ENCODE measurements at places on chromosomes 3 and 15.

- no peak for DNase-seq
Observed at GRCh38 chr3:146154995-146155394, 6.0 kb downstream of the PLOD2 start.

GRCh38 chr15:58355382-58355971, 76.3 kb upstream of the LIPC start:
- no peak for DNase-seq

DNA sequence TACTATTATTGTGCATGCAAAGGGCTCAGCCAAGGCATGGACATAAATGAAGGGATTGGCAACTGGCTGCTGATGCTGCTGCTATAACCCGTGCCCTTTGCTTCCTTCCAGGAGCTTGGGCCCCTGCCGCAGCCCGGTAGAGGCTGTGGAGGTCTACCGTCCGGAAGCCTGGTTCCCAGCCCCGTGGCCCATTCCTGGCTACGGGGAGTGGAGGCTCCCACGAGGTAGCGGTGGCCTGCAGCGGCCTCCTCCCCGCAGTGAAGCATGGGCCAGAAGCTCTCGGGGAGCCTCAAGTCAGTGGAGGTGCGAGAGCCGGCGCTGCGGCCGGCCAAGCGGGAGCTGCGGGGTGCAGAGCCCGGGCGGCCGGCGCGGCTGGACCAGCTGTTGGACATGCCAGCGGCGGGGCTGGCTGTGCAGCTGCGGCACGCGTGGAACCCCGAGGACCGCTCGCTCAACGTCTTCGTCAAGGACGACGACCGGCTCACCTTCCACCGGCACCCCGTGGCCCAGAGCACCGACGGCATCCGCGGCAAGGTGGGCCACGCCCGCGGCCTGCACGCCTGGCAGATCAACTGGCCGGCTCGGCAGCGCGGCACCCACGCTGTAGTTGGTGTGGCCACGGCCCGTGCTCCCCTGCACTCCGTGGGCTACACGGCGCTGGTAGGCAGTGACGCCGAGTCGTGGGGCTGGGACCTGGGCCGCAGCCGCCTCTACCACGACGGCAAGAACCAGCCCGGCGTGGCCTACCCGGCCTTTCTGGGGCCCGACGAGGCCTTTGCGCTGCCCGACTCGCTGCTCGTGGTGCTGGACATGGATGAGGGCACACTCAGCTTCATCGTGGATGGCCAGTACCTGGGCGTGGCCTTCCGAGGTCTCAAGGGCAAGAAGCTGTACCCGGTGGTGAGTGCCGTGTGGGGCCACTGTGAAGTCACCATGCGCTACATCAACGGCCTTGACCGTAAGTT, 15.0 kb downstream of the SPSB4 start:
- DNase-seq: peak; percentile 52

DNA sequence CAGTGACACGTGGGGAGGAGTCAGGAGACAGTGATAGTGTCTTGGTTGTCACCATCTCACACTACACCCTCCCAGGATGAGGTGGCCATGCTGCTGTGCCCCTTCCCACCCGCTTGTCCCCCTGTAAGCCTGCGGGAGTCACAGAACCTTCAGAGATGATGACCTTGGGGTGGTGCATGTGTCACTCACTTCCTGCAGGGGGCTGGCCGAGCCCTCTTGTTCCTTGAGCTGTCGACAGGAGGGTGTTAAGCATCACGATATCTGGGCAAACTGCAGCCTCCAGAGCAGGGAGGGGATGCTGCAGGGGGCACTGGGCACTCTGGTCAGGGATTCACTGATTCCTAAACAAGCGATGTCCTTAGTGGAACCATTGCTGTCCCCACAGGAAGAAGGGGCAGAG, 27.7 kb downstream of the FAH start:
- no peak for DNase-seq

GRCh38 chr15:64842096-64842939, 603 bp downstream of the PLEKHO2 start:
- DNase-seq: peak; percentile 78

GRCh38 chr3:8532251-8532871, 30.7 kb downstream of the LMCD1 start:
- DNase-seq: no peak

- DNase-seq: no peak
Observed at GRCh38 chr3:138933981-138934691, 12.8 kb downstream of the FOXL2 start.

DNA sequence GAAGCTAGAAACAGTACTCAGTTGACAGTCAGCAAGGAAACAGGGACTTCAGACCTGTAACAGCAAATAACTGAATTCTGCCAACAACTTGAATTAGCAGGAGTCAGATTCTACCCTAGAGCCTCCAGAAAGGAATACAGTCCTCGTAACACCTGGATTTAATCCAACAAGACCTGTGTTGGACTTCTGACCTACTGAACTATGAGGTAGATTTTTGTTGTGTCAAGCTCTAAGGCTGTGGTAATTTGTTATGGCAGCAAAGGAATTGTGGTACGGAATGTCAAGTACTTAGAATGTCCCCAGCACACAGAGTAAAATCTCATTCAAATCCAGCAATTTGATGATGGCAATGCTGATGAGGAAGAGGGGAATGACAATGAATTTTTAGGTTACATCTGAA, 234.1 kb downstream of the LRRN1 start:
- no peak for DNase-seq

DNA sequence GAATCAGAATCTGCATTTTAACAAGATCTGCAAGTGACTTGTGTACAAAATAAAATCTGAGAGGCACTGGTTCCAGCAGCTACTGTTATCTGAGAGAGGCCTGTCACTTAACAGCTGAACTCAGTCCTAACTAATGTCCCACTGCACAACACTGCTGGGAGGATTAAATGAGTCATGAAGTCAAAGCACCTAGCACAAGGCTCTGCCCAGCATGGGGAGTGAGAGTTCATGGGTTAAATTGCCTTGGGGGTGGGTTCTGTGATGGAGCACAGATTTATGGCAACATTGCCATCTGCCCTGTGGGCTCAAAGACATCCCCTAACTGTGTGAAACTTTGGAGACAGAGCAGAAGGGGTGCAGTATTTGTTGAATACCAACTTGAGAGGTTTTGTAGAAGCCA, 250.9 kb downstream of the PLCL2 start:
- DNase-seq: peak; percentile 22

DNA sequence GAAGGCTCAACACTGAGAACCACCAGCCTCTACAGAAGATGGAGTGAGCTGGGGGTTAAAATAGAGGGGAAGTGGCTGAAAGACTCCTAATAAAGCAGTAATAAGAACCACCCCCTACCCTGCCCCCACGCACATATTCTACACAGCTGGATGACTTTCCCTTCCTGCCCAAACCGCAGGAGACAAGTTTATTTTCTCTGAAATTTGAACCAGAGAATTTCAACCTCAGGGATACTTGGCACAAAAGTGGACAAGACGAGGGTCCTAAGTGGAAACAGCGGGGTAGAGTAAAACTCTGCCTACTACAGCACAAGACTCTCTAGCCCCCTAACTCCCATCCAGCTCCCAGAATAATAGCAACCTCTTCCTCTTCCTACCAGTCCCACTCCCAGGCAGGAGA, 28.4 kb downstream of the USF3 start:
- no peak for DNase-seq

GRCh38 chr3:73461547-73461946, 163.2 kb downstream of the PDZRN3 start:
- no peak for DNase-seq

GRCh38 chr3:148036331-148036876, 627.2 kb downstream of the ZIC1 start:
- DNase-seq: no peak

Data from ascending aorta (tissue), 2 donors.